ENCODE measurements at places on chromosomes 2 and 18.

GRCh38 chr2:55923091-55923981 is at the start of gene EFEMP1:
Gene EFEMP1, minus strand, starts transcription at chr2:55923782. Its CDS starts 1,342 bp downstream, at chr2:55922440.
- peak; percentile 68 for DNase-seq

GRCh38 chr2:17934721-17935120 is 56.3 kb downstream of the KCNS3 start:
- no peak for DNase-seq

DNA sequence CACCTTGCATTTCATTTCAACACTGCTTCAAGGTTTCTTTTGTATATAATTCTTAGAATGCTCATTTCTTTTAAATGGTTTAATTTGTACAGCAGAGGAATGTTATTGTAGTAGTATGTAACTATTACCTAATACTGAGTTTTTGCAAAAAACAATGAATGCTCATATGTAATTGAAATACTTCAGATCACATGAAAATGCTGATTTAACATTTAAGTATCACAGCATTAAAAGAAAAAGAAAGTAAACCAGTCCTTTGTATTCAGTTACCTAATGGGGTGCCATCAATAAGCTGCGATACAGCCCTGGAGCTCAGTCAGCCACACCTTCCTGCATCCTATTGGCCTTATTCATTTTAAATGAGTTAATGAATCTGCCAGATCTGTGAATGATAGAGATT is 45.3 kb upstream of the ITM2C start:
- no peak for DNase-seq

DNA sequence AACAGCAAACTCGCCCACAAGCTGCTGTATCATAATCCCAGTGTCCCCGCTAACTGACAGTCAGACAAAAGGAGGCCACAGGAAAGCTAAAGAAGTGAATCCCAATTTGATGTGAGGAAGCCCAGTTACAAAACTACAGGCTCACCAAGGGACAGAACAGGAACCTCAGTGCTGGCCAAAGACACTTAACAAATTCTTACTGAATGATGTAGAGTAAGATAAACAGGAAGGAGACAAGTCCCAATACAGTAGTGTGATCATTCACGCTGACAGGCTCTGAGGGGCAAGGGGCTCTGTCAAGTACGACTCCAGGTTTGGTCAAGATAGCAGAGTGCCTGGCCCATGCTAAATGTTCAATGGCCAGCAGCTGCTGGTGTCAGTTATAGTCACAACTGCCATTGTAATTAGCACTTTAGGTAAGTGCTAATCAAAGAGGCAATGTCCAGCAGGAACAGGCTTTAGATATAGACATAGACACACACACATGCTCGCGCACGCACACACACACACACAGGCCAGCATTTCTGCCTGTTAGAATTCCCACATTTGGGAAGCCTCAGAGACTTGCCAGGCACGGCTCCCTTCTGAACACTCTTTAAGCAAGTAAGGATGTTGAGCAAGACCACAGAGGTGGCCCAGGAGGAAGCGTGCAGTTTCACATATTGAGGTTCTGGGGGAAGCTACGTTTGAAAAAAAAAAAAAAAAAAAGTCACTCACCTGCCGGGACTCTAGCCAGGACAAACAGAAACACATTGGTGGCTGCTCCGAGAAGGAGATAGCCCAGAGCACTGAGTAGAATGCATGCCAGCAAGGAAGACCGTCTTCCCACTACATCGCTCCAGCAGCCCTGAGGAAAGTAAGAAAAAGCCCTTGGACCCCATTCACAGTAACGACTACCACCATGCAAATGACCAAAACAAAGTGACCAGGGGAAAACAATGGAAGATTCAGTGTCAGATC is 35.4 kb upstream of the TMEM182 start:
- DNase-seq = no peak

DNA sequence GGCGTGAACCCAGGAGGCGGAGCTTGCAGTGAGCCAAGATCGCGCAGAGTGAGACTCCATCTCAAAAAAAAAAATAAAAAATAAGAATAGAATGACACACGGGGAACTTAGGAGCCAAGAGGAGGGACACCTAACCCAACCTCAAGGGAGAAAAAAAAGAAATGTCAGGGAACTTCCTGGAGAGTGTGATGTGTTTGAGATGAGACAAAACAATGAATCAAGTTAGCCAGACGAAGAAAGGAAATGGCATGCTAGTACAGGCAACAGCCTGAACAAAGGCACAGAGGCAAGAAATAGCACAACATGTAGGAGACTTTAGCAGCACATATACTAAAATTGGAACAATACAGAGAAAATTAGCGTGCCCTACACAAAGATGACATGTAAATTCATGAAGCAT is 36.7 kb upstream of the PAPOLG start:
- no peak for DNase-seq

- no peak for DNase-seq
These were observed 199.8 kb downstream of the CLIP4 start for GRCh38 chr2:29314816-29315571.

- DNase-seq = no peak
These were observed 557 bp upstream of the DSG2 start for GRCh38 chr18:31497404-31497835.

DNA sequence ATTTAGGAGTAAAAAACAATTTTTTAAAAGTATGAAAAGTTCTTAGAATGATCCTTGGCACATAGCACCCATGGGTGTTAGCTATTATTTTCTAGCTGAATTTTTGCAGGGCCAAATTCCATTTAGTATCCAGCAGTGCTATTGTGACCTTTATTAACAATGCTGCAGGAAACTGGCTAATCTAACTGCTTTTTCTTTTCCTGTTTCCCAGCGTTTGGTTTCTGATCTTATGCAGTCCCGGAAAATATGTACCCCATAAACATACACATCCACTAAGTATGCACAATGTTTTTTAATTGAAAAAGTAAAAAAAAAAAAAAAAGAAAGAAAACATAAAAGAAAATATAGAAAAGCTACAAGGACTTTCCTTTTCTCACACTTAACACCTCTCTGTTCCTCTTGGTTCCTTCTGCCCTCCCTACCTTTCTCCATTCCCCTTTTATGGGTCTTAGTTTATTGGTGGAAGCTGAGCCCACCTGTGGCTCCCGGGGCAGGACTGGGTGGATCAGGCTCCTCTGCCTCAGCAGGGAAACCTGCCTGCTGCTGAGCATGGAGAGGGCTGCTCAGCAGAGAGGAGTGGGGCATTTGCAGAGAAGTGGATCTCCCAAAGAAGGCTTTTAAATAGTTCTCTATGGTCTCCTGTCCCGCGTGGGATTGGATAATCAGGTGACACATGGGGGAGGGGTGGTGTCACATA is 9.3 kb upstream of the SLC16A14 start:
- DNase-seq = no peak

GRCh38 chr2:176885001-176885643 is 327.5 kb upstream of the HNRNPA3 start:
- DNase-seq = no peak

DNA sequence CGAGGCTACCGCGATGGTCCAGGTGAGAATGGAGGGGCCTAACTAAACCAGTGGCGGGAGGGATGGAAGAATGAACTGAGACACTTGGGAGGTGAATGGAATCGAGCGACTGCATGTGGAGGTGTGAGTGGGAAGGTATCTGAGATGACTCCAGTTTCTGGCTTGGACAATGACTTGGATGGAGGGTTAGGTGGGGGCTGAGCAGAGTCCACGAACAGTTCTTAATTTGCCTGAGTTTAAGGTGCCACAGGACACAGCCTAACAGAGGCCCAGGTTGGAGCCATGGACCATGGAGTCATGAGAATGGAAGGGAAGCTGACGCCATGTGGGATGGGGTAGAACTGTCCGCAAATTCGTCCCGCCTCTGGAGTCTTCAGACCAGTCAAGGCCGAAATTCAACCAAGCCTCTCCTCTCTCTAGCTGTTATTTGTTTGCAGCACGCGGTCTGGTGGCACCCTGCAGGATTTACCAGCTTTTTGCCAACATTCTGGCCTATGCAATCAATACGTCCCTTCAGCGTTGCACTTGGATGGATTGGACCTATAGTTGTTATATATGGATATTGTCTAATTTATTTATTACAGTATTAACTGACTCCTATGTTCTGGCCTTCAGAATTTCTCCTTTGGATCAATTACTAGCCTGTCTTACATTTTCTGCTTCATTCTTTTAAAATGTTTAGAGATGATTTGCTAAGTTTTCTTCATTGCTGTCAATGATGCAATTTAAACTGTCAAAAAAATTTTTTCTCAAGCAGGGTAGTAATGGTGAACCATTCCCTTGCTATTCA is 940 bp upstream of the BOLA3 start:
- no peak for DNase-seq

DNA sequence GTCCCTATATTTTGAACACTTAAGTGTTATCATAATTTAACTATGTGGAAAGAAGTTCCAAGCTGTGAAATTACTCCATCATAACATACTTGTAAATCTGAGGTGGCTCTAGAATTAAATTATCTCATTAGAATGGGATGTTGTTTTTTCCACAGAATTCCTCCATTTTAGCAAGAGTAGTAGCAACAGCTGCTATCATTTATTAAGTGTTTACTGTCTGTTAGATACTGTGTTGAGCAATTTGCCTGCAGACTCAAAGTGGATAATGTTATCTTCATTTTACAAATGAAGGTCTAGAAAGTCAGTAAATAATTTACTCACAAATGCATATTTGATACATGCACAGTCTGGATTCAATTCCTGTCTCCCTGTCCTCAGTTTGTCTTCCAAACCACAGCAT is 504.8 kb upstream of the NRP2 start:
- DNase-seq = no peak

DNA sequence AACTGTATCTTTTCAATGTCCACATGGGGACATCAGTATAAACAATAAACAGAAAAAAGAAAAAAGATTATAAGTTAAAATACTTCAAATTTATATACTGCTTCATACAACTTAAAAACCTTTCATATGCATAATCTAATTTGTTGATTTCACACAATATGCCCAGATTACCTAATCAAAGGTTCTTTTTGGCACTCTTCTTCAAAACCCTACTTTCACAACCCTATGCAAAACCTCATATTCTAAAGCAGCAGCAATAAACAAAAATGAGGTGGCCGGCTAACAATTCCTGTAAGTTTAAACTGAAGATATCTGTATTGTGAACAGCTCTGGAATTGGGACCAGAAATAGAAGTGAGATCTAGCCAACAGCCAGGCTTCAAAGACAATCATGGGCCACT is 28.6 kb downstream of the STK17B start:
- no peak for DNase-seq

GRCh38 chr2:186595219-186595618 is 5.4 kb downstream of the ITGAV start:
- no peak for DNase-seq

- no peak for DNase-seq
These were observed 68.3 kb downstream of the MARCO start for GRCh38 chr2:119010336-119010735.

DNA sequence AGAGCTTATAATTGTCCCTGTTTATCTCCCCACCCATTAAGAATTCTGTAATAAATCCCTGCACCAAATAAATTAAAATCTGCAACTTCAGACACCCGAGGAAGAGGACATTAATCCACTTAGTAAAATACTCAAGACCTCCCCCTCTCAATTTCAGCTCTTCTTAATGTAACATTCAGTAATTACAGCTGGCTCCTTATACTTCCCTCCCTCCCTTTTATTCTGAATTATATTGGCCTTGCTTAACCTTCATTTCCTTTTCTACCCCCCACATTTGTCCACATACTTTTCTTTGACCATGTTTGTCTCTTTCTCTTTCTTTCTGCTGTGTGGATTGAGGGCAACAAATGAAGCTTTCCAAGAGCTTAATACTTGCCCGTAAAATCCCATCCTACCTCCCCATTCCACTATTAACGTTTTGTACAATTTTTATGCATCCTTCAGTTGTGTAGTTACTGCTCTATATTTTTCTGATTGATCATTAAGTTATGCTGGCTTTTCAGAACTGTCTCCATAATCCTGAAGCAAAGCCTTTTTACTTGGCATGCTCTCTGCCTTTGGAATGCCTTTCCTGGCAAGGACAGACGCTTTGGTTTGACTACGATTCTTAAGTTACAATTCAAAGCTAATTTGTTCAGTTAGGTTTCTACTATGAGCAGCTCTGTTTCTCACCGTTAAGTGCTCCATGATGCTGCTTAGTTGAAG is 580.1 kb downstream of the ZEB2 start:
- no peak for DNase-seq

DNA sequence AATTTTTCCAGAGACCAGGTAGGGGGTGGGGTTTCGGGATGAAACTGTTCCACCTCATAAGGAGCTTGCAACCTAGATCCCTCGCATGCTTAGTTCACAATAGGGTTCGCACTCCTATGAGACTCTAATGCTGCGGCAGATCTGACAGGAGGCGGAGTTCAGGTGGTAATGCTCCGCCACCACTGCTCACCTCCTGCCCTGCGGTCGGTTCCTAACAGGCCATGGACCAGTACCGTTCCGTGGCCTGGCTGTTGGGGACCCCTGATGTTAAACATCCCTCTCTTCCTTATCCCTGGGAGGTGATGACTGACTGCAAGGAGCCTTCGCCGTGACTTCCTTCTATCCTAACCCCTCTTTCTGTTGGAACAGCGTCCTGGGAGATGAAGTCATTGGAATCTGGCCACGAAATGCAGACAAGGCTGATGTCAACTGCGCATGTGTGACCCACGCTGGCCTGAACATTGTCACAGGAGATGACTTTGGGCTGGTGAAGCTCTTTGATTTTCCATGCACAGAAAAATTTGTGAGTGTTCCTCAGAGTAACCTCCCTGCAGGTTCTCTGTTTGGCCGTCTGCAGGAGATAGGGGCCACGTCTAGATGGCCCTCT is 82.4 kb downstream of the RTN4 start:
- DNase-seq = no peak

DNA sequence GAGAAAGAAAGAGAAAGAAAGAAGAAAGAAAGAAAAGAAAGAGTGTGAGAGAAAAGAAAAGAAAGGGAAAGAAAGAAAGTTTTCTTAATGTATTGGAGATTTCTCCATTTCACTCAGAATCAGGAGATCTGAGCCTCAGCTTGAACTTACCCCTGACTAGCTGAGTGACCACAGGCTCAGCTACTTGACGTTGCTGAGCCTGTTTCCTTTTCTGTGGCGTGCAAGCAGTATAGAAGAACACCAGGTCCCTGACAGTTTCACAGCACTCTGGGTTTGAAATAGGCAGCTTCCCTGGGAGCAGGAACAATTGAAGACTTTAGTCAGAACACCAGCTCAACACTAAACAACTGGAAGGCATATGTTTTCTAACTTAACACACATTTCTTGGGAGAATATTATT is 44.7 kb downstream of the MARCO start:
- no peak for DNase-seq

DNA sequence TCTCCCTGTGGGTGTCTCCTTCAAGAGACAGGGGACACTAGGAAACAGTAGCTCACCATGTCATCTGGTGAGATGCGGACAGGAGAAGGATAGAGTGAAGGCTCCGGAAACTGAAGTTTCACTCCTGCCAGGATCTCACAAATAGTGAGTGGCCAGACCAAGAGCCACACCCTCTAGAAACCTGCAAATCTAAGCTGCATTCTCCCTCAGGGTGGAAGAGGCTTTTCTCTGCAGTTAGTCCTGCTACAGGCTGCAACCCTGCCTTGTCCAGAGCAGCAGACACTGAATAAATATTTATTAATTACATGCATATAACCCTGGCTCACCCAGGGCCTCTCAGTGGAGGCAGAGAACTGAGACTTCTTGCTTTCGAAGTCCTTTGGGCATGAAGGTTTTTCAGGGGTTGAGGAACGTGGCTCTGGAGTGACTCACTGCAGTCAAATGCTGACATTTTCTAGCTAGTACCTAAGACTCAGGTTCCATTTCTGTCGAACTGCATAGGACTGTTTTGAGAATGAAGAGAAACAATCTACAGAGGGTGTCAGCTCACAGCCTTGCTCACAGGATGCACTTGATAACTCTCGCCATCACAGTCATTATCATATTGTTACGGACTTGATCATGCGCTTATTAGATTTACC is 87.3 kb downstream of the ACTR2 start:
- no peak for DNase-seq

Measured in Calu3 (cell line).